ENCODE measurements at places on chromosomes 12 and 14.

GRCh38 chr12:116859079-116859478 is 22.2 kb downstream of the HRK start:
- DNase-seq, result no peak

GRCh38 chr14:68234101-68234905 is 414.7 kb downstream of the RAD51B start:
- no peak for DNase-seq

GRCh38 chr12:50442178-50442908 is 41.7 kb downstream of the LARP4 start:
- no peak for DNase-seq

DNA sequence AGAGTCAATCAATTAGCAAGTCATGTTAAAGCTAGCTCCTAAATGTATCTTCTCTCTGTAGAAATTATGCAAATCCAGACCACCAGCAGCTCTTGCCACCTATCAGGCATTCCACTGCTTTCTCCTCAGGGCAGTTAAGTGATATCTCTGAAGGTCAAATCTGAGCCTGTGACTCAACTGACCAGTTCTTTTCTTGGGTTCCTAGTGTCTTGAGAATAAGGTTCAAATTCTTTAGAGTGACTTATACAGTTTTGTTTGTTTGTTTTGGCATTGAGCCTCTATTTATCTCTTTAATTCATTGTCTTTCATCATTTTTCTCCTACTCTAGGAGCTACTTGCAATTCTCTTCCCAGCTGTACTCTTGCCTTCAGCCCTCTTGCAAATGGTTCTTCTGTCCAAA is 2.5 kb upstream of the LRIG3 start:
- no peak for DNase-seq

DNA sequence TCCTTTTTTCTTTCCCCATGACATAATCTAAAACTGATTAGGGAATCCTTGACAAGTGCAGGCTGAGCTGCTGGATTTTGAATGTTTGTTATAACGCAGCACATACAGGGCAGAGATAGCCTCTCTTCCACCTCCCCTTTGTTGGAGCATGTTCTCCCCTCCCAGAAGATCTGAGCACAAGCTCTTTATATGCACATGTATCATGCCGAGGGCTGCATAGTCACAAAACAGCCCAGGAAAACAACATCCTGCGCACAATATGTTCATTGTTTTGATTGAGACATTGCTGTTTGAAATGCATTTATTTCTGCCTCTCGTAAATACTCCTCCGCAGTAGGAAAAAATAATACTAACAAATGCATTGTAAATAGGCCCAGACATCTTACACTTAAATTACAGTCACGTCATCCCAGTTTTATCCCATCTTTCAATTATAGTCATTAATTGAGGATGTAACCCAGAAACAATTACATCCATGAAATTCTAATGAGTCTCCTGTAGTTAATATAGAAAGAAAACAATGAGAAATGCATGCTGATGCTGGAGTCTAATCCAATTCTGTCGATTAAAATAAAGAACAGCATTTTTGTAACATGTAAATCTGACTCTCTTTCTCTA is 401.8 kb downstream of the BTG1 start:
- no peak for DNase-seq
